ENCODE measurements at places on chromosomes 1 and 21.

GRCh38 chr1:57307392-57308170 lies 116.3 kb downstream of the DAB1 start:
- DNase-seq: no peak

- DNase-seq: no peak
Measured at GRCh38 chr1:231883382-231883781, 256.8 kb downstream of the DISC1 start.

DNA sequence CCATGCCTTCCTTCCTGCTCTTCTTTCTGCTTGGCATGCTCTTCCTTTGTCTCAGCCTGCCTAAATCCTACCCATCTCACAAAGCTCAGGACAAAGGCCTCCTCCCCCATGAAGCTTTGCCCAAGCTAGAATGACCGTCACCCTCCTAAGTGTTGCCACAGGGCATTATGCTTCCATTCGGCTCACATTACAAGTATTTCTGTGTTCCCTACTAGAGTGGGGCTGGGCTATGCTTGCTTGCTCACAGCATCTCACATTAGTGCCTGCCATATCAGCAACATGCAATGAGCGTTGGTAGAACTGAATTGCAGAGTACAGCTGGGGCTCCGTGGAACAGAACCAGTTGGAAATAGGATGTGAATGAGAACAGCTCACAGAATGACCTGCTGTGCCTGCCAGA lies 82.8 kb downstream of the CD58 start:
- DNase-seq: no peak

- no peak for DNase-seq
Measured at GRCh38 chr1:214004014-214004413, 16.2 kb downstream of the PROX1 start.

DNA sequence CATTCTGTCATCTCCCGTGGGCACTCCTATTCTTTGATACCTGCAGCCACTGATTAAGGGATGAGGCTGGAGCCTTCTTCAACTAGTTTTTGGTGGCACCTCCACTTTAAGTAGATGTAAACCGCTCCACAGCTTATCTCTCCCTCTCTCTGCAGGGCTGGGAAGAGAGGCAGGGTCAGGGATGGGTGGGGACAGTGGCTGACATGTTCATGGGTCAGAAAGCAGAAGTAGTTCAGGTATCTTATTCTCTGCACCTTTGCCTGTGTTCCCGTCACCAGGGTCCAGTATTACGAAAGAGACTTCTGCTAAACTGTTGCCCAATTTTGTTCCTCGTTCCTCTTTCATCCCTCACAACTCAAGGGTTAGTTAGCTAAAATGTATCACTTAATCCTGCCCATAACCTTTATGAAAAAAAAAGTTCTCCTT lies 51.7 kb upstream of the EDEM3 start:
- DNase-seq: no peak

GRCh38 chr1:245084551-245084950 lies 70.2 kb upstream of the KIF26B start:
- DNase-seq: no peak

GRCh38 chr21:32329331-32329730 lies 30.7 kb downstream of the MRAP start:
- DNase-seq: no peak

- no peak for DNase-seq
Measured at GRCh38 chr1:181390410-181391077, 92.8 kb upstream of the CACNA1E start.

- DNase-seq: peak; percentile 38
Measured at GRCh38 chr21:25960402-25960801, 210.2 kb downstream of the APP start.

DNA sequence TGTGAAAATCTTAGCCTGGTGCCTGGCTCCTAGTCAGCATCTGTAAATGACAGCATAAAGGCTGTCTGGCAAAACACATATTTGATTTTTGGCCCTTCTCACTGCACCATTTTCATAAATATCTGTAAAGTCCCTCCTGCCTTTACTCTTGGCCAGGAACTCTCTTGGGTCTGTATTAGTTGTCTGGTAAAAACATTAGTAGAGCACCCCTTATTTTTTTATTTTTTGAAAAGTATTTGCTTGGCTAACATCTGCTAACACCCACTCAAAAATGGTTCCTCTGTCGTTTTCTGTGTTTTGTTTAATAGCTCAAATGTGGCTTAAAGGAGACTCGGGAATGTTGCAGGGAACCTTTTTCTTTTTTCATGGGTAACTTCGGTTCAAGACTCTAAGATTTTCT lies 293.4 kb downstream of the HMCN1 start:
- no peak for DNase-seq

DNA sequence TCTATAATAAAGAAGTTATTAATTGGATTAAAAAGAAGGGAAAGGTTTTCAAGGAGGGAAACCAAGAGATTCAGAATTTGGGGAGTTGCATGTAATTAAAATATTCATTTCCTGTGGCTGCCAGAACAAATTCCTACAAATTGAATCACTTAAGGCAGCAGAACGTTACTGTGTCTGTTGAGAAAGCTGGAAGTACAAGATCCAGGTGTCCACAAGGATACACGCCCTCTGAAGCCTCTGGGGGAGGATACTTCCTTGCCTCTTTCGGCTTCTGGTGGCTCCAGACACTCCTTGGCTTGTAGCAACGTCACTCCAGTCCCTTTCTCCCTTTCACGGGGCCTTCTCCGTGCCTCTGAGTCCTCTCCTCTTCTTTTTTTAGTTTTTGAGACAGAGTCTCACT lies 67.9 kb downstream of the KAZN start:
- DNase-seq: no peak

GRCh38 chr1:70487910-70488665 lies 77.0 kb downstream of the CTH start:
- DNase-seq: peak; percentile 34

DNA sequence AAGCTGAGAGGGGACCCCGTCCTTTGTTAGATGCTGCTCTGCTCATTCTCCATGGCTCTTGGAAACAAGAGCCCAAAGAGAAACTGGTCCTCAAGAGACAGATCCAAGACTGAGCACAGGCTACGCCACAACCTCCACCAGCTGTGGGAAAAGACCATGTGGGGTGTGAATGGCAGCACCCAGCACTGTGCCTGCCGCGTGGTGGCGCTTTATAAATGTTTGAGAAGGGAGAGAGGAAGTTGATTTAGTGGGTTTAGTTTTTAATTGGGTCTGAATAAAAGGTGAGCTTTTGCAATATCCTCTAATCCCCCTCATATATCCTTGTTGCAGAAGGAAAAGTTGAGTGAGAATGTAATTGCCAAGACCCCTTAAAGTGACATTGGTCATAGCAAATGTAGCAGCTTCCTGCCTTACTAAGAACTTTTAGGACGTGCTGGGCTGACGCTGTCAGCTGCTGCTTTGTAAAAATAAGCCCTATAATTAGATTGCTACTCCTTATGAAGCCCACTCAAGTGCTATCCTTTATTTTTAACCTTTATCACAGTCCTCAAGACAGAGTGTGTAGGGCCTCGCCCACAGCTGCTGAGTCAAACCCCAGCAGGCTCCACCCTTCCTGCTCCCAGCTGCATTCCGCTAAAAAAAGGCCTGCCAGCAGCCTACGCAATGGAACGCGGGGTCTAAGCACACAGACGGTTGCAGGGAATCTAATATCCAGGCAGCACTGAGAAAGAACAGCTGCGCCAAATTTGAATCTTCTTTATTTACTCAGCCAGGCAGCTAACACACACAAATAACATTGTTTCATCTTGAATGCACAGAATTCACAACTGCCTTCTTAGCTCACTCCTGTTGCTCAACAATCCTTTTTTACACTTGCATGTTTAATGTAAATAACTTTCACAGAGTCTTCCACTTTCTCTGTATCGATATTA lies 47.4 kb upstream of the PRDX6 start:
- peak; percentile 44 for DNase-seq

GRCh38 chr1:30700528-30701257 lies 22.7 kb downstream of the MATN1 start:
- DNase-seq: no peak

DNA sequence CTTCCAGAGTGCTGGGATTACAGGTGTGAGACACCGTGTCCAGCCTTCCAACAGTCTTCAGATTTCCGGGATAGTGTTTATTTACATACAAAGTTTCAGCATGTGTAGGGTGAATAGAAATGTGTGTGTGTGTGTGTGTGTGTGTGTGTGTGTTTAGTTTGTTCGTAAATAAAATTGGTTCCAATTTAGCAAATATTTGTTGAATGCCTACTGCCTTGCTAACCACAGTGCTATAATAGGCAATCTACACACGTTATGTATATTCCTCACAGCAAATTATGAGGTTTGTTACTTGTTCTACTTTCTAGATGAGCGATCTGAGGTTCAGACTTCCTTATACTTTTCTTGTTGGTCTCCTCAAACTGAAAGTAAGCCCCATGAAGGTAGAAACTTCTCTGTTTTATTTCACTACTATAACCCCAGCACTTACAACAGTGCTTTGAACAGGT lies 32.8 kb upstream of the EPS15 start:
- no peak for DNase-seq

- DNase-seq: no peak
Measured at GRCh38 chr1:110727246-110727645, 52.5 kb upstream of the KCNA3 start.

DNA sequence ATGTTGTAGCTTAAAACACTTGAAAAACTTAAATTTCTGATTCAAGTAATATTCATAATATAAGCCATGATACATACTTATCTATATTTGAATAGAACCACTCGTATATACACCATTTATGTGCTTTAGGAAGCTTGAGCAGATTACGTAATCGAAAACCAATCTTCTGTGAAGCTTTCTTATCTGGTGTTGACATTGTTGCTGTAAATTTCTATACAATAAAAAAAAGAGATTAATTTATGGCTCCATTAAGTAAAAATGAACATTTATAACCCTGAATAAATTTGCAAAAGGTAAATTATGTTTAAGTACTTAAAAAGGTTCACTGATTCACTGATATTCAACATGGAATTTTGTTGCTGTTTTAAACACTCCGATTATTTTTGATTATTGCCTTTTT lies 21.4 kb downstream of the LIN9 start:
- DNase-seq: no peak

DNA sequence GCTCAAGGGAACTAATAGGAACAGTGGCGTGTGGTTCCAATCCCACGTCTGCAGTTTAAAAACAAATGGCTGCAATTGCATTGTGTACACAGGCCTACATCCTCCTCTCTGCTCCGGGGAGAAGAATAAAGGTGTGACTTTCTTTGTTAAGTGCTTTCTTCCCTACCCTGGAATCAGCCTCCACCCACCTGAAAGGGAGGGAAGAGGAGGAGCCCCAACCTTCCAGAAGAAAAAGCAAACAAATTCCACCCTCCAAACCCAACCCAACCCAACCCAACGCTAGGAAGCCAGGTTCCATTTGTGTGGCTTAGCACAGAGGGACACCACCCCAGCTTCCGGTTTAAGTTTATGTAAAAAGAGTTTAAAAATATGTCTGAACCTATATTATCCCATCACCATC lies 11.8 kb upstream of the BACE2 start:
- DNase-seq: no peak

- DNase-seq: no peak
Measured at GRCh38 chr1:85398391-85399064, 66.4 kb downstream of the DDAH1 start.

GRCh38 chr1:19157653-19158052 lies 52.4 kb downstream of the UBR4 start:
- DNase-seq: no peak

All from SK-N-DZ (cell line).